ENCODE measurements at places on chromosomes 4 and X.

- no peak for DNase-seq
Observed at GRCh38 chrX:81120258-81120935, 81.3 kb downstream of the HMGN5 start.

DNA sequence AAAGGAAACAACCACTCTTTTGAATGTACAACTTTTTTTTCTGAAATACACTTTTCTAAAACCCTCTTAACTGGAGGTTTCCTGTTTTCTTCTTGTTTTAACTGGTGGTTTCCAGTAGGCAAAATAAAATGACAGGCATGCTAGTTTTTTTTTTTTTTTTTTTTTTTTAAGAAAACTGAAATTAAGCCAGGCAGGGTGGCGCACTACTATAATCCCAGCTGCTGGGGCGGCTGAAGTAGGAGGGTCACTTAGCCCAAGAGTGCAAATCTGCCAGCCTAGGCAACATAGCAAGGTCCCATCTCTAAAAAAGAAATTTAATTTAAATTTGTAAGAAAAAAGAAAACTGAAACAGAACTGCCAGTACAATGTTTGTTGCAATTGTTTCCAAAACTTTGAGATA, 44.0 kb downstream of the TMEM144 start:
- no peak for DNase-seq

DNA sequence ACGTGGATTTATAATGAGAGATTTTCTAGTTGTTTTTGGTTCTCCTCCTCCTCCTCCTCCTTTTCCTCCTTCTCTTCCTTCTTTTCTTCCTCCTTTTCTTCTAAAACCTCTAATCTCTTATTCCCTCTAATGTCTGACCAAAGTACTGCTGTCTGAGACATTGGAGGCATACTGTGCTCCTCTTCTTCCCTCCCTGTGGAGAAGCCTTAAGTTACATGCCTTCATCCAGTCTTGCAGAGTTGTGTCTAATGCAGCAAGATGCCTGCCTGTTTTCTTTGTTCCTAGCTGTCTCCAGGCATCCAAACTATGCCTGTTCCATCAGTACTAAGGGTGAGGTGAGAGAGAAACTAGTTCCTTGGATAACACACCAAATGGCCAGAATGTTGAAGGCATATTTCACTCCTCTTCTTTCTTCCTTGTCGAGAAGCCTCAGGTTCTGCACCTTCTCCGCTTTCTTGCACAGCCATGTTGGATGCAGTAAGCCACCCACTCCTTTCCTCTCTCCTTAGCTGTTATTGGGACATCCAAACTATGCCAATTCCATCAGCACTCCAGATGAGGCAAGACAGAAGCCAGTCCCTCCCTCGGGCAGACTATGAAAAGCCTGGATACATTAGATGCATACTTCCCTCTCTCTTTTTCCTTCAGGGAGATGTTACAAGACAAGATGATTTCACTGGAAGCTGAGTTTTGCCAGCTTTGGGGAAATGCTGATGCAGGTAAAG, 285.7 kb upstream of the TRAM1L1 start:
- no peak for DNase-seq

- no peak for DNase-seq
Observed at GRCh38 chr4:829761-830600, 4.1 kb upstream of the CPLX1 start.

- no peak for DNase-seq
Observed at GRCh38 chrX:106170318-106170717, 2.2 kb downstream of the PWWP3B start.

- DNase-seq = no peak
Observed at GRCh38 chr4:147833741-147834140, 101.9 kb downstream of the ARHGAP10 start.

- DNase-seq = no peak
Observed at GRCh38 chrX:53305996-53306937, 24.9 kb upstream of the IQSEC2 start.

DNA sequence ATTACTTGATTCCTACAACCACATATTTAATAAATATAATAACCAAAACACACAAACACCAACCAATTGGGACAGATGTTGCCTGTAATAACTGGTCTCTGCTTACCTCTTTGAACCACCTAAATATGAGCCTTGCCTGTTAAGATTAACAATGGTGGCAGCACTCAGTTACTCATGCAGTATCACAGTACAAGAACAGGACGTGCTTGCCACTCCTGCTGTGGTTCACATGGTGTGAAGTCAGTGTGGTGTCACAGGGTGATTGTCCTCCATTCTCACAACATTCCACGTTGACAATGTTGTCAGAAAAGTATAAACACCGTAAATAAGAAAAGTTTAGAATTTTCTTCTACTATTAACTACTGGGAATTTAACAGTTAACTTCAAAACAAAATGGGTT, 365.0 kb downstream of the PPP3CA start:
- DNase-seq = no peak

- DNase-seq = no peak
Observed at GRCh38 chr4:23956601-23957364, 66.9 kb upstream of the PPARGC1A start.

- DNase-seq = no peak
Observed at GRCh38 chrX:319579-320125, 1.1 kb upstream of the GTPBP6 start.

DNA sequence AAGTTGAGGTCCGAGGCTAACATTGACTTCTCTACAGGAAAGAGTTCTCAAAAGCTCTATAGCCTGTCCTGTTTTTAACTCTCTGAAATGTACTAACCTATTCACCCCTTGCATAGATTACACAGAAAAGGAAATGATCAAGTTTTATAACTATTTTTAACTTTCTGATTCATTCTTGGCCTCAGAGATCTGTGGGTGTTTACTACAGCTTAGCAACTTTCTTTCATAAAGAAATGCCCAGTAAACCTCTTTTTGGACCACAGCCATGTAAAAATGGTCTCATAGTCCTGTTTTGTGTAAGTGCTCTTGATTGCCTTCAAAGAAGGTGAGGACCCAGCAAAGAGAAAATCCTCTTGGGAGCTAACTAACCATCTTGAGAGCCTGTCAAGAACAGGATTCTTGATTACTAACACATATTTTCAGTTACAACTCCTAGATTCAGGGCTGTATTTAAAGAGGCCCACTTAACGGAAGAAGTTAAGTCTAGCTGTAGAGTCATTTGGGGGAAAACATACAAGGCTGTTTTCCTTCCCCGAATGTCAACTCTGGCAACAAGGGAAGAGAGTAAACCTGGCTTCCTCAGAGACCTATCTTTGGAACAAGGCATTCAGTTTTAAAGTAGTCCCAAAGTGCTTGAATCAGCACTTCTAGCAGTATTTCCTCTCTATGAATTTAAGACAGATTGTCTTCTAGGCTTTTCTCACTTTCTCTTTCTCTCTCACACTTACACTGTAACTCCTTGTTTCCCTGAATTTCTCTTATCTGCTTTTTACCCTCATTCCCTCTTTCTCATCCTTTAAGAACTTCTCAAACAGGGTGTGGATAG, 78.2 kb downstream of the IL21 start:
- DNase-seq = no peak

- no peak for DNase-seq
Observed at GRCh38 chr4:14841801-14842768, 160.2 kb upstream of the CPEB2 start.

GRCh38 chr4:89077761-89078160, 20.8 kb upstream of the FAM13A start:
- DNase-seq = no peak

DNA sequence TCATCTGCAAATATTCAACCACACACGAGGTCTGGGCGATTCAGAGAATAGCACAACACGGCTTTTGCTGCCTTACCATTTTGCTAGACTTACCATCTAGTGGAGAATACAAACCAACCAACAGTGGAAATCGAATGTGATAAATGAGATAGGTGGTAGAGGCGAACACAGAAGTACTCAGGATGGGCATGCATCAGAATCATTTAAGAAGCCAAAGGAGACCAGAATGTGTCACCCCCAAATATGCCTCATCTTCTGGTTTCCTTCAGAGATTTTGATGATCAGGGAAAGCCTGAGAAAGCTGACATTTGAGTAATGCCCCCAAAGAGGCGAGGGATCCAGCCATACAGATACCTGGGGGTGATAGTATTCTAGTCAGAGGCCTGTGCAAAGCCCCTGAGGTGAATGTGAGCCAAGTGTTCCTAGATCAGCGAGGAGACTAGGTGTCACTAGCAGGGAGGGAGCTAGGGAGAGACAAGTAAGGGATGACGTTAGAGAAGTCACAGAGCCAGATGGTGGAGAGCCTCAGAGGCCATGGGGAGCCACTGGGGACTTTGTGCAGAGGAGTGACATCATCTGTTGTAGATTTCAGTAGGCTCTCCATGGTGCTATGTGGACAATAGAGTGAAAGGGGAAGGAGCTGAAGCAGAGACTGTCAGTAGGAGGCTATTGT, 1.7 kb downstream of the MTMR1 start:
- DNase-seq = no peak

GRCh38 chr4:11748164-11748872, 319.6 kb upstream of the HS3ST1 start:
- no peak for DNase-seq

DNA sequence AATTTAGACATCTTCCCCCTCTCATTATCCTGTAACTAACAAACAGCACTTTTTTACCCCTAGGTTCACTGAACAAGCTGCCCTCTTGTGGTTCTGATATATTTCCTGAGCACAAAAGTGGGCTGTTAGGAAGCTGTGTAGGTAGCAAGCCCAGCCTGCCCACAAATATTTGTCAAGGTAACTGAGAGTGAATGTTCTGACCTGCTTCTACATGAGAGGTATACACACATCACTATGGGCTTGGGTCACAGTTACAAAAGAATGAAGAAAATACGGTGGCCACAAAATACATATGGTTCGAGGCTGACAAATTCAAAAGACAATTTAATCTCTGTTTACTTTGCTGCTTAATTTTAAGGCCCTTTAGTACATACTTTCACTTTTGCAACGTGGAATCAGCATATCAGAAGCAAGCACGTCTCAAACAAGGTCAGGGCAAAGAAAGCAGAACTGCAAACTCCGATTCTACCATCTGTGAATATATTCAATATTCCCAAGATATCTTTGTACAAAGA, 78.7 kb downstream of the RBM47 start:
- no peak for DNase-seq

DNA sequence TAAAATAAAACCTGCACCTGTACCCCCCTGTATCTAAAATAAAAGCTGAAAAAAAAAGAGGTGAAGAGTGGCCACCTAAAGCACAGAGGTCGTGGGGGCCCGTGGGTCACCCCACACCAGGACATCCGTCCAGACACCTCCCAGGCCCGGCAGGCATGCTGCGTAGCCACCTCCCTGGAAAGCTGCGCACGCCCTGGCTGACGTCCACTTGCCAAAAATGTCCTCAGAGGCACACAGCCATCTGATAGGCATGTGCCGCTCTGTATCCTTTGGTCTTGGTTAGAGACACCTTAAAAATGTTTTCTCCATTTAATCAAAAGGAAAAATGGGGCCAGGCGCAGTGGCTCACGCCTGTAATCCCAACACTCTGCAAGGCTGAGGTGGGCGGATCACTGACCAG, 17.7 kb downstream of the FAM53A start:
- DNase-seq = no peak

DNA sequence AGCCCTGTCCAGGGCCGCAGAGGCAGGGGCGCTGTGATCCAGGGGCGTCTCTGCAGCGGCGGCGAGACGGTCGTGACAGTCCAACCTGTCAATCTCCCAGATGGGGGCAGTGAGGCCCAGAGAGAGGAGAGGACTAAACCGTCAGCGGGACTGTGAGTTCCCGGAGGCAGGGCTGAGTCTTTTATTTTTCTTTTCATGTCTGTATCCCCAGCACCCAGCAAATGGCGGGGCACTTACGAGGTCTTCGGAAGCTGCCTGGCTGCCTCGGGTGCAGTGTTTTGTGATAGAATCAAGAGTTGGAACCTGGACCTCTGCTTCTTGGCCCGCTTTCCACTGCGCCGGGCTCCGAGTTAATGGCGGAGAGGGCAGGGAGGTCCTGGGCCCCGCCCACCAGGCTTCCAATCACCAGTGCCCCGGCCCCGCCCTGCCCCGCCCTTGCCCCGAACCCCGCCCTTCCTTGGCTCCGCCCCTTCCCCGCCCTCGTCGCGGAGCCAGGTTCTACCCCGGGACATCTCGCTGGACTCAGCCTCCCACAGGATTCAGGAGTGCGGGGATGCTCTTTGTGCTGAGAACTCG, 35.3 kb upstream of the GRPEL1 start:
- peak; percentile 56 for DNase-seq

- DNase-seq = no peak
Observed at GRCh38 chrX:17707731-17708130, 29.6 kb upstream of the SCML1 start.

DNA sequence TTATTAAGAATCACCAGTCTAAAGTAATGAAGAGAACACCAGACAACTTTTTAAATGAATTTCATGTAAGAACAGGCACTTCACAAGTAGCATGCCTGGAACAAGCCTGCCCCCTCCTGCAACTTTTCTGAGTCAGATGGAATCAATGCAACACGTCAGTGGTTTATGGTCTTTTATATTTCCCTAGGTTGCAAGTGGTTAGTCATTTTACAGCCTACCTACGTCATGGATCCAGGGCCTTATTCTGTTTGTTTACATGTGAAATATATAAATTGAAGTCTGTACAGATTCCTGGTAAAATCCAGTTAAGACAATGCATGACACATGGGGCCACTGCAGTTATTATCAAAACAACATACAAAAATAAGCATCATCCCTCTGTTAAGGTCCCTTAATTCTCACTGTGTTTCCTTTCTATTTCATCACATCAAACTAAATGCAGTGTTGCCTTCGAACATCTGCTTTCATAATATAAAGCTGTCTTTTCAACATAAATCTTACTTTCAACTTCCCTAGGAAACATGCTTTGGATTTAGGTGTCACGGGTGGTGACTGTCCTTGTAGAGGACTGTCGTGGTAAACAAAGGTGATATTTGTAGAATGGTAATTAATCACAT, 309.3 kb downstream of the FRMPD4 start:
- no peak for DNase-seq

- no peak for DNase-seq
Observed at GRCh38 chr4:67452100-67452845, 93.0 kb downstream of the CENPC start.

- DNase-seq = no peak
Observed at GRCh38 chrX:114047558-114047957, 536.3 kb upstream of the HTR2C start.

- no peak for DNase-seq
Observed at GRCh38 chr4:7763788-7764187, 175.9 kb downstream of the AFAP1 start.

GRCh38 chr4:144179152-144179739, 38.7 kb upstream of the GYPA start:
- DNase-seq = no peak

DNA sequence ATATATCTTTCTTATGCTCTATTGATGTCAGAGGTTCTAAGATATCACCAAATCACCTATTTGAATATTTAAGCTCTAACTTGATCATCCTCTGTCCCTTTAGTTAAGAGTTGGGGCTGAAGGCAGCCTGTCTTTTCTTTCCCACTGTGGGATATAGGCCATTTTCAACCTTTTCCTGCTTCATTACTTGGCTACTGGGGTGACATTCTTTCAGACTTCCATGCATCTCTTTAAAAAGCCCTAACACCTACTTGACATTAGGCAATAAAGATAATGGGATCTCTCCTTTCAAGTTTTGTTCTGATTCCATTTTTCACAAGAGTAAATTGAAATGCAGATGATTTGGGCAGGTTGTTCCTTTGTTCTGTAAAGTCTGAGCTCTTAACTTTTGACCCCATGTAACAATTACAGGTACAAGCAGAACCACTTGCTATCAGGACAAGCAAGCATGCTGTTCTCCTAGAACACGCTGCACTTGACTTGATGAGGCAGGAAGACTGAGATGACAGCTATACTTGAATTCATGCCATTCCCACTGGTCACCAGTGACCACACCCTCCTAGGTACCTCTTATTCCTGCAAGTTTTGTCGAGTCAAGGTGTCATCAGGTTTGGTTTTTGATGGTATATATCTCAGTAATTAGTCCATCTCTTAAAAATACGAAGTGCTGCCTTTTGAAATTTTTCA, 18.2 kb downstream of the HOPX start:
- no peak for DNase-seq
